Activated naive CD4-positive, alpha-beta T cell treated with anti-CD3 and anti-CD28 coated beads, Interleukin-2, amount 50 U/mL, for 16 hours (primary cell): ENCODE measurements at places on chromosomes 11 and 22.

- no peak for DNase-seq
These were observed 18.5 kb upstream of the MUC2 start for GRCh38 chr11:1055990-1056771.

GRCh38 chr11:43376065-43376464, 17.3 kb downstream of the TTC17 start:
- DNase-seq, result no peak

DNA sequence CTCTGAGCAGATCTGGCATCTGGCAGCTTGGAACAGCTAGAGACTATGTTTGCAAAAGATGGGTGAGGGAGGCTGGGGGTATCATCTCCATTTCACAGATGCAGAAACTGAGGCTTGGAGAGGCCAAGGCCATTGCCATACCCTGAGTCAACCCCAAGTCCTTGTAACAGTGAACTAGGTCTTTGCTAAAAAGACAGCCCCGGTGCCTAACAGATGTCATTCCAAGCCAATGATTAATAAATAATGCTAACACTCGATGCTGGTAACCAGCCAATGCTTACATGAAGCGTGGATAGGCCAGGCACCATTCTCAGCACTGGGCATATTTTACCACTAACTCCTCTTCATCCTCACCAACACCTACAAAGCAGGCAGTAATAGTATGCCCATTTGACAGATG, 164.0 kb downstream of the MN1 start:
- DNase-seq, result no peak

DNA sequence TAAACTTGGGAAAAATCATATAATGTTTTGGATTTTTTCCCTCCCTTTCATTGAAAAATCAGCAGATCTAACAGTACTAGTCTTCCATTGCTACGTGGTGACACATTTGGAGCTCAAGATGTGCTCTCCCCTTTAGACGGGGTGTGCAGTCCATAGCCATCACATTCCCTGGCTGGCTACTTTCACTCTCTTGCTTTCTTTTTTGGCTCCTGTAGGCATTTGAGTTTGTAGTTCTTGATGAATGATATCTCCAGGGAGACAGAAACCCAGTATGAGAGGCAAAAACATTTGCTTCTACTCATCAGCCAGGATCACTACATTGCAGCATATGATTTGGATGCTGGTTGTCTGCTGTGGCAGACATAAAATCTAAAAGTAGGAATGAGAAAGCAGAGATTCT, 12.1 kb downstream of the CCDC81 start:
- DNase-seq, result no peak

GRCh38 chr11:123301696-123302400, 106.8 kb upstream of the CLMP start:
- peak; percentile 66 for DNase-seq

DNA sequence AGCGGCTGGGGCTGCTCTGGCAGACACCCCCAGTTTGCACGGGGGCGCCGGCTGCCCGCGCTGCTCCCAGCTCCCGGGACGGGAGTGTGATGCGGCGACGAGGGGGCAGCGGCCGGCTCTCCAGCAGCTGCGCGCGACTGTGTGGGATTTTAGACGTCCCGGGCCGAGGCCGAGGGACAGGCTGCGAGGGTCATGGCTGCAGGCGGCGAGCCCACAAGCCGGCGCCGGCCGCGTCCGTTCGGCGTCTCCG, 159 bp downstream of the FZD4 start:
- no peak for DNase-seq

DNA sequence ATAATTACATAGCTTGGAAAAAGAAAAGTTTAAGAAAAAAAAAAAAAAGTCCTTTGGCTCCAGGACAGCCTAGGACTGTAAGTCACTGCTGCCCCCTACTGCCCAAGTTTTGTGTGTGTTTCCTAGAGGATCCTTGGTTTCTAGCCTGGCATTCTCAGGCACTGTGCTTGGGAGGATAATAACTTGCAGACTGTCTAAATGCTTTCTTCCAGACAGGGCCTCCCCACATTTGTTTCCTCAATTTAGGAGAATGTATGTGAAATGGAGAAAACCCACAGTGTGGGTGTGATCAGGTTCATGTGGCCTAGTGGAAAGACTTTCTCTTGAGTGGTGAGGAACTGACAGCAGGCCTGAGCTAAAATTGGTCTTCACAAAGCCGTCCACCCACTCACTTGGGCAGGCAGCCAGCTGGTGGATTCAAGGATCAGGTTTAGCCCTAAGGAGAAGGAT, 191.0 kb downstream of the NAV2 start:
- peak; percentile 22 for DNase-seq

DNA sequence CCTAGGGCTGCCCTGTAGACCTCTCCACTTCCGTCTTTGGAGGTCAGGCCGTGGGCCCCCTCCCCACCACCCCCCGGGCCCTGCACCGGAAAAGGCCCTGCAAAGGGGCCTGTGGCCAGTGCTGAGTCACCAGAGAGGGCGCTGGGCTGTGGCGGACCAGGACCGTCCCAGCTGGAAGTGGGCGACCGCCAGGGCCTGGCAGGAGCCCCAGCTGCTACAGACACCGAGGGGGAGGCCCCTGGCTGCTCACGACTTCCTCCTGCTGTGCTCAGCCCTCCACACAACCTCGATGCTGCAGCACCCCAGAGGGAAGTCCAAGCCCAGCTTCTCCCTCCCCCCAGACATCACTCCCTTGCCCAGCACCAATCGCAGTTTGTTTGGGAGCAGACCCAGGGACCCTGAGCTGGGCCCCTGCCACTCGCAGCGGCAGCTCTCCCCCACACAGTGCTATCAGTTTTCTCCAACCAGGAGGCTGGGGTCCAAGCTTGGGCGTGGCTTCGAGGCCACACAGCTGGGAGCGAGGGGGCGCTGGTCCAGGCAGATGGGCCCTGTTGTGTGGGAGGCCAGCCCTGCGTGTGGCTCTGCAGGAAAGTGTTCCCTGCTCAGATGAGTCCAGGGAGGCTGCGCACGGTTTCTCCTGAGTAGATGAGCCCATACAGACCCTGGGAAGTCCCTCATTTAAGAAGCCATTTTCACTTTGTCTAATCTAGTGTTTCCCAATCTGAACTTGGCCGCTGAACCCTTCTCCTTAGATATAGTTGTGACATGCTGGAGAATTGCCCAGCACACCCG, 5.6 kb upstream of the SH3BP1 start:
- no peak for DNase-seq
